ENCODE measurements at places on chromosomes 2 and 18. TPM values are rescaled to one million over a fixed set of nuclear protein-coding genes. Genes with fewer than 3 reads are reported as not detected.

DNA sequence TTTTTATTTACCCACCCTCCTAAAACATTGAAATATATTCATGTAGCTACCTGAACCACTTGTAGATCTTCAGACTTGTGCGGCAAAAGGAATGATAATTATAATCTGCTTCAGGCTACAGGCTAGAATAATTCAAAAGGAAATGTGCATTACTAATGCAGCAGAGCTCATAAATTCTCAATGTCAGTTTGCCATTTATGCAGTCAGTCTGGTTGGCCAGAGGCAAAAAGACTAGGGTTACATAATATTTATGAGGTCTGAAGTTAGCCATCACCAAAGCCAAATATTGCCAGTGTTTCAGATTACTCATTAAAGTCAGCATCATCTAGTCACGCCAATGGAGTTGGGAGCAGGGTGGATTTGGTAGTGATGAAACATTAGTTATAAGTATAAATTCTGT is 38.9 kb downstream of the METAP1D start:
- peak overlapping the region; percentile 16 for H3K27ac ChIP-seq
- H3K27me3 ChIP-seq, result no peaks in the 10 kb centered on the region
- no peaks in the 10 kb centered on the region for H3K4me1 ChIP-seq
- no peaks in the 10 kb centered on the region for H3K36me3 ChIP-seq
- DNase-seq, result no peak

GRCh38 chr2:217114117-217114516 is 254.3 kb upstream of the TNP1 start:
- no peak overlapping the region for H3K27ac ChIP-seq
- no peak for DNase-seq
- no peaks in the 10 kb centered on the region for H3K27me3 ChIP-seq
- no peaks in the 10 kb centered on the region for H3K36me3 ChIP-seq
- H3K4me3 ChIP-seq, result no peak overlapping the region

- no peaks in the 10 kb centered on the region for H3K27me3 ChIP-seq
- DNase-seq, result no peak
- H3K36me3 ChIP-seq, result no peaks in the 10 kb centered on the region
- no peak overlapping the region for H3K27ac ChIP-seq
- no peak overlapping the region for H3K4me3 ChIP-seq
- H3K4me1 ChIP-seq, result no peaks in the 10 kb centered on the region
Measured at GRCh38 chr2:191197096-191197495, 46.3 kb upstream of the STAT4 start.

DNA sequence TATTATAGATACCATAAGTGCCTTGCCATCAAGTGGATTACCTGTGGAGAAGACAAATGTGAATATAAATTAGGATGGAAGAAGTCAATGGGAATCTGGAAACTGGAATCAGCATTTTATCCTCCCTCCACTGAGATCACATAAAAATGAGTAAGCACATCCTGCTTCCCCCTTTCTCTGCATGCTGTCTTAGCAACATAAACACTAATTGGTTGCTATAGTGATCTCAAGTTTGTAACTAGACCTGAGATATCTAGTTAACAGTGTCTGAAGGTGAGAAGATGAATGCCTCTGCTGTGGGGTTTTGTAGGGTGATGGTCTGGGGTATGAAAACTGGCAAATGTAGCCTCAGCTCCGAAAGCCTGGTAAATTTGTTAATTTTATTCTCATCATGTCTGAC is 1357.5 kb upstream of the CELF4 start:
- H3K4me1 ChIP-seq, result no peaks in the 10 kb centered on the region
- no peaks in the 10 kb centered on the region for H3K36me3 ChIP-seq
- no peak for DNase-seq
- H3K27me3 ChIP-seq, result no peaks in the 10 kb centered on the region

GRCh38 chr2:239625971-239626734 is 225.3 kb upstream of the HDAC4 start:
- H3K36me3 ChIP-seq, result no peaks in the 10 kb centered on the region
- H3K4me1 ChIP-seq, result no peaks in the 10 kb centered on the region
- no peak overlapping the region for H3K27ac ChIP-seq
- H3K4me3 ChIP-seq, result no peak overlapping the region
- no peak for DNase-seq

- no peaks in the 10 kb centered on the region for H3K4me1 ChIP-seq
- H3K27ac ChIP-seq, result no peak overlapping the region
- H3K36me3 ChIP-seq, result peaks cover 94% of the 10 kb centered on the region
- no peak overlapping the region for H3K4me3 ChIP-seq
Measured at GRCh38 chr2:159226059-159226461, 60.4 kb downstream of the WDSUB1 start.

- H3K27me3 ChIP-seq, result no peaks in the 10 kb centered on the region
- H3K36me3 ChIP-seq, result no peaks in the 10 kb centered on the region
- H3K4me1 ChIP-seq, result peaks cover 13% of the 10 kb centered on the region
- DNase-seq, result no peak
- H3K27ac ChIP-seq, result peak overlapping the region; percentile 76
- no peak overlapping the region for H3K4me3 ChIP-seq
Measured at GRCh38 chr2:120887320-120887697, 151.6 kb downstream of the GLI2 start.

- H3K36me3 ChIP-seq, result no peaks in the 10 kb centered on the region
- no peak overlapping the region for H3K27ac ChIP-seq
- no peak overlapping the region for H3K4me3 ChIP-seq
- no peak for DNase-seq
Measured at GRCh38 chr2:121195036-121195435, 90.0 kb downstream of the TFCP2L1 start.

GRCh38 chr18:13258921-13259320 is 40.4 kb downstream of the LDLRAD4 start:
- H3K4me1 ChIP-seq, result no peaks in the 10 kb centered on the region
- no peak for DNase-seq
- H3K27me3 ChIP-seq, result no peaks in the 10 kb centered on the region
- no peaks in the 10 kb centered on the region for H3K36me3 ChIP-seq

- no peak for DNase-seq
- no peaks in the 10 kb centered on the region for H3K36me3 ChIP-seq
- H3K27ac ChIP-seq, result no peak overlapping the region
- H3K4me3 ChIP-seq, result no peak overlapping the region
Measured at GRCh38 chr2:10354399-10354798, 51.7 kb downstream of the HPCAL1 start.

DNA sequence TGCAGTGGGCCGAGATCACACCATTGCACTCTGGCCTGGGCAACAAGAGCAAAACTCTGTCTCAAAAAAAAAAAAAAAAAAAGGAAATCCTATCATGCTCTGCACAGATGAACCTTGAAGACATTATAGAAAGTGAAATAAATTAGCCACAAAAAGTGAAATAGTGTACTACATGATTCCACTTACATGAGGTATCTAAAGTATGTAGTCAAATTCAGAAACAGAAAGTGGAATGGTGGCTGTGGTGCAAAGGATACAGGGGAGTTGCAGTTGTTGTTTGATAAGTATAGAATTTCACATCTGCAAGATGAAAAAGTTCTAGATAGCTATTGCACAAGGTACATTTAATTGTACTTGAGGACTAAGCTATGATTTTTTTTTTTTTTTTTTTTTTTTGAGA is 5.2 kb downstream of the ZRANB3 start:
- no peaks in the 10 kb centered on the region for H3K4me1 ChIP-seq
- no peak overlapping the region for H3K4me3 ChIP-seq
- no peaks in the 10 kb centered on the region for H3K27me3 ChIP-seq
- H3K36me3 ChIP-seq, result peaks cover 5% of the 10 kb centered on the region
- no peak for DNase-seq

GRCh38 chr2:20185176-20186022 is 39.5 kb downstream of the SDC1 start:
- H3K36me3 ChIP-seq, result no peaks in the 10 kb centered on the region
- H3K27ac ChIP-seq, result no peak overlapping the region

- no peak overlapping the region for H3K27ac ChIP-seq
- H3K4me3 ChIP-seq, result no peak overlapping the region
- H3K4me1 ChIP-seq, result no peaks in the 10 kb centered on the region
- no peak for DNase-seq
- H3K36me3 ChIP-seq, result no peaks in the 10 kb centered on the region
Measured at GRCh38 chr2:30990671-30991070, 147.6 kb downstream of the GALNT14 start.

DNA sequence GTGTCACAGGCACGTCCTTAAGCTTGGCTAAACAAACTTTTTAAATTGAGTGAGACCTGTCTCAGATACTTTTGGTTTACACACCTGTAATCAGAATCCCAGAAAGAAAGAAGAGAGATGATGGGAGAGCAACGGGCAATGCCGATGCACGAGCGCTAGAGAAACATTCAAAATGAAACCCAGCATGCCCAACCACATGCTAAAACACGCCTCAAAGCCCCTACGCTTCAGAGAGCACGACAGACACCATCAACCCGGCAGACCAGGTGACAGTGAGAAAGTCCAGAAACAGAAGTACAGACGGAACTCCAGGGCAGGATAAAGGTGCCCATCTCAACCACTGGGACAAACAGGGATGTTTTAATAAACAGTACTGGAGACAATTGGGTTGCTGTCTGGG is 85.5 kb downstream of the HDAC4 start:
- no peak for DNase-seq
- no peak overlapping the region for H3K4me3 ChIP-seq
- H3K4me1 ChIP-seq, result no peaks in the 10 kb centered on the region
- H3K36me3 ChIP-seq, result no peaks in the 10 kb centered on the region
- H3K27ac ChIP-seq, result no peak overlapping the region

- H3K27me3 ChIP-seq, result no peaks in the 10 kb centered on the region
- no peaks in the 10 kb centered on the region for H3K36me3 ChIP-seq
- H3K4me3 ChIP-seq, result no peak overlapping the region
- H3K27ac ChIP-seq, result no peak overlapping the region
- no peak for DNase-seq
Measured at GRCh38 chr2:192042126-192042525, 152.6 kb downstream of the TMEFF2 start.

DNA sequence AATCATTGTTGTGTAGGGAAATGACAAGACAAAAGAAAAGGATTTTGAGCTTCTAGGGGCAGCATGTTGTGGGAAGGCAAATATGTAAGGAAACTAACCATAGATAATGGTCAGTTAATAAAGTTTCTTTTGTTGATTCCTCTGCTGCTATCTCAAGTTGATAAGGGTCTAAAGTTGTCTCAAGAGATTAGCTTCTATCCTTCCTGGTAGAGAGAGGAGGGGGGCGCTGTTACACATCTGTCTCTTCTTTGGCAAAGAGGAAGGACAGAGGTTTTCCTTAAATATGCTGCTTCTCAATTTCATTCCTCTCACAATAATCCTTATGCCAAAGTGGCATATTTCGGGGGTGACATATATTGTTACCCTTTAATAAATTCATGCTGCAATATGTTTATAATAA is 944.0 kb downstream of the DPP10 start:
- peak; percentile 73 for DNase-seq
- peaks cover 2% of the 10 kb centered on the region for H3K4me1 ChIP-seq

DNA sequence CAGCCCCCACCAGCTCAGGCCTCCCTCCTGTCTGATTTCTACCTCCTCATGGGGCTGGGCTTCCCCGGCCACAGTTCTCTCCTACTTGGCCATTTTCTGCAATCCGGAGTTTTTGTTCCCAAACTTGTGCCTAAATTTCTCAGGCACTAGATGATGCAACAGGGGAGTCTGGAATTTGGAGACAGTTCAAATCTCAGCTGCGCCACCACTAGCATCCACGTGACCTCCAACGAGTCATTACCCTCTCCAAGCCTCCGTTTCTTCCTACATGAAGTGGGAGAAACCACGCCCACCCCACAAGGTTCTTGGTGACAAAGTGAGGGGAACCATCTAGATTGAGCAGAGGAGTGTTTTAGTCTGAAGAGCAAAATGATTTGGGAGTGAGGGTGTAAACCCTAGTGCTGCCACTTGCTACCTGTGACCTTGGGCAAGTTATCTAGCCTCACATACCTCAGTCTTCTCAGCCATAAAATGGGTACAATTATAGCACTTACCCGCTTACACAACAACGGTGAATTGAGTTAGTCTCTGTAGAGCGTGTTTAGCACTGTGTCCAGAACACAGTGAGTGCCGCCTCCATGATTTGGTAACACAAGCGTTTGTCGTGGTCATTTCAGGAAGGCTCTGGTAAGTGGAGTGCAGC is 61.4 kb upstream of the ASAP2 start:
- H3K27me3 ChIP-seq, result peaks cover 9% of the 10 kb centered on the region
- H3K36me3 ChIP-seq, result no peaks in the 10 kb centered on the region
- no peak overlapping the region for H3K4me3 ChIP-seq

DNA sequence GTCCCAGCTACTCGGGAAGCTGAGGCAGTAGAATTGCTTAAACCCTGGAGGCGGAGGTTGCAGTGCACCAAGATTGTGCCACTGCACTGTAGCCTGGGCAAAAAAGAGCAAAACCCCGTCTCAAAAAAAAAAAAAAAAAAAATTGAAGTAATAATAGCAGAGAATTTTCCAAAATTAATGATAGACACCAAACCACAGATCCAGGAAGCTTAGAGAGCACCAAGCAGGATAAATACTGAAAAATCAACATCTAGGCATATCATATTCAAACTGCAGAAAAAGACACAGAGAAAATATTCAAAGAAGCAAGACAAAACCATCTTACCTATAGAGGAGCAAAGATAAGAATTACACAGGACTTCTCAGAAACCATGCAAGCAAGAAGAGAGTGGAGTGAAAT is 33.5 kb downstream of the BUB1 start:
- peaks cover 88% of the 10 kb centered on the region for H3K36me3 ChIP-seq
- H3K27ac ChIP-seq, result no peak overlapping the region
- no peak for DNase-seq
- no peaks in the 10 kb centered on the region for H3K4me1 ChIP-seq
- no peak overlapping the region for H3K4me3 ChIP-seq
- no peaks in the 10 kb centered on the region for H3K27me3 ChIP-seq

DNA sequence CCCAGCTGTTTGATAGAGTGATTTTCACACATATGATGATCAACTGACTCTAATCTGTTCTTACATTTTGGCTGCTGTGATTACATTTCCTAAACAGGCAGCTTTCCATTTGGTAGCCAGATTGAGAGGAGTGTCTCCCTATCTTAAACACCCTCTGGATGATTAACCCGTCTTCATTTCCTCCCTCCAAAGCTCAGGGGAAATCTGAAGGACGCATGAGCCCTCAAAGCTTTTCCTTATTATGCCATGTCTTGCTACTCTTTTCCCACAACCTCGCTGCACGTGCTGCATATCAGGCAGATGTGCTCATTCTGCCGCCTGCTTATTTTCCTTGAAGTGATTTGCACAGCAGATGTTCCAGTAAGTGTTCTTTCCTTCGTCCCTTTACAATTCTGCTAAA is 837.4 kb downstream of the LRRTM4 start:
- no peak for DNase-seq
- H3K4me1 ChIP-seq, result peaks cover 4% of the 10 kb centered on the region
- no peaks in the 10 kb centered on the region for H3K36me3 ChIP-seq
- no peaks in the 10 kb centered on the region for H3K27me3 ChIP-seq
- H3K27ac ChIP-seq, result peak overlapping the region; percentile 7
- no peak overlapping the region for H3K4me3 ChIP-seq

GRCh38 chr18:37426586-37426985 is 139.0 kb downstream of the CELF4 start:
- no peaks in the 10 kb centered on the region for H3K36me3 ChIP-seq
- H3K4me1 ChIP-seq, result peaks cover 3% of the 10 kb centered on the region
- no peak for DNase-seq
- H3K27ac ChIP-seq, result no peak overlapping the region
- H3K27me3 ChIP-seq, result no peaks in the 10 kb centered on the region

ATAD2B gene
- 18.2 TPM for total RNA-seq

GNAL gene
- 40.9 TPM for total RNA-seq

PROC gene
- total RNA-seq, result 0.46 TPM

MEP1B gene
- not detected for total RNA-seq

GPAT2 gene
- 0.33 TPM for total RNA-seq

VWC2L gene
- total RNA-seq, result not detected

ATP6V1B1 gene
- not detected for total RNA-seq

MPV17 gene
- total RNA-seq, result 42.1 TPM

REEP1 gene
- total RNA-seq, result 2.0 TPM

UGT1A6 gene
- not detected for total RNA-seq

MC2R gene
- not detected for total RNA-seq

SCN9A gene
- 0.45 TPM for total RNA-seq

ALK gene
- total RNA-seq, result 0.35 TPM

LRP1B gene
- total RNA-seq, result 2.4 TPM

RAD51AP2 gene
- not detected for total RNA-seq
